ENCODE measurements at places on chromosomes 3 and 15.

GRCh38 chr15:25682340-25682739 lies 180.8 kb downstream of the ATP10A start:
- DNase-seq = no peak

GRCh38 chr3:60854791-60855190 lies 396.5 kb downstream of the FHIT start:
- DNase-seq = no peak

DNA sequence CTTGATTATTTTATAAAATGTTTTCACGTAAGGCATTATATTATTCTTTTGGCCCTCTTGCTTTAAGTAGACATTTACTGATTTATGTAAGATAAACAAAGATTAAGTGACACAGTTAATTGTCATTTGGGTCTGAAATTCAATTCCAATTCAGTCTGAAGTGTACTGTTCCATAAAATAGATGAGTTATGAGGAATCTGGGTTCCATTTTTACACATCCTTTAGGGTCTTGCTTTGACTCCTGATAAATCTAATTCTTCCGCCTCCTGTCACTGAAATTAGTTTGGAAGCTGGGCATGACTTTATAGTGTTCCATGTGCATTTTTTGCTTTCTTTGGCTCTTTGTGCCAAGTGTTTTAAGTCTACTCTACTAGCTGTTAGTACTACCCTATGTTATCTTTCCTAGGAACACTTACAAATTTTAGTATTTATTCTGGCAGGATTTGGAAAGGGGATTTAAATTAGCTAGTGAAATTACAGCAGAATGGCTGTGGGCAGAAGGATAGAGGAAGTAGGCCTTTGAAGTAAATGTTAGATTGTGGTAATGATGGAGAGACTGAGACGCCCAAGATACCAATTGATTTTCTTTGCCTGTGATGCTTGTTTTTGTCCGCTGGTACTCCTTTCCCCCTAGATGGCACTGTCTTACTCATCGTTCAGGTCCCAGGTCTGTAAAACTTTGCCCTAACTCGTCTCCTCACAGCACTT lies 14.3 kb downstream of the ARL8B start:
- peak; percentile 15 for DNase-seq

DNA sequence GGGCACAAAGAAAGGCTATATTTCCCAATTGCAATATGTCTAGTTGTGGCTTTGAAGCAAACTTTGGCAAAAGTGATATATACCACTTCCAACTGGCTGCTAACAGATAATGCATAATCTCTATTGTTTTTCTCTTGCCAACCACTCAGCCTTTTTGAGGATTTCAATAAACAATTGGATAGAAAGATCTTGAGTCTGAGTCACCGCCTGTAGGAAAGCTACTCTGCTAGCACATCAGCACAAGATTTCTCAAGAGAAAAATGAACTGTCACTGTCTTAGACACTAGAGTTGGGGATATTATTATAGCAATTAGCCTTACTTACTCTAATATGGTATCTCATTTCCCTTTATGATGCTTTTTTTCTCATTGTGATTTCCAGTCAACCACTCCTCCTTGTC lies 119.7 kb downstream of the SST start:
- no peak for DNase-seq

DNA sequence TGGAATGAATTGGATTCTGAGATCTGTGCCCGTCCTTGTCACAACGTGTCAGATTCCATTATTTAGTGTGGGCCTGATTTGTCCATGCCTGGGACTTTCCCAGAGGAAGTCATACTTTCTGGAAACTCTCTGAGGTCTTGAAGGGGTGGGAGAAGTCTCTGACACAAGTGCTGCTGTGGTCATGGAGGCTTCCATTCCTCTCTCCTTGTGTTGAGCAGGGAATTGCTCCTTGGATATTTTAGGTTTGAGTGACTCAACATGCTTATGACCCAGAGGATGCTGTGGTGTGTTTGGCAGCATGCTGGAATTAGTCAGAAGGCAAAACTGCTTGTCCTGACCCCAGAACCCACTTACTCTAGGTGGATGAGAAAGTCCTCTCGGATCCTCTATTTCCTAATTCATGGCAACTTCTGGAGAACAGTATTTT lies 132.1 kb downstream of the LPP start:
- DNase-seq = no peak

- DNase-seq = no peak
Observed at GRCh38 chr15:60627298-60627943, 148.5 kb upstream of the ICE2 start.

- DNase-seq = no peak
Observed at GRCh38 chr3:64408770-64409169, 183.5 kb upstream of the PRICKLE2 start.

DNA sequence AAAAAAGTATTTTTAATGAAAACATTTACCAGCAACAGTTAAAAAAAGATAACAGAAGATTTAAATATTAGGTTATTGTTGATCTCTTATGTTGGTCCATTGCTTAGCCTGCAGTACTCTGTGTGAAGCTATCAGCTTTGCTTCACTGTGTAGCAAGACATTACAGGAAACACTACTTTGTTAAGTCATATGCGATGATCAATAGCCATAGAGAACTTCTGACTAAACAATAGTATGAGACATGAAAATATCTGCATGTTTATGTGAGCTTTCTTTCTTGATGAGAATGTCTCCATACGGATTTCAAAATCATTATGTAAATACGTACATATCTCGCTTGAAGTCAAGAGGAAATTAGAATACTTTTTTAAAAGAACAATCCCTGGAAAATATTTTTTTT lies 27.0 kb upstream of the CAPN3 start:
- DNase-seq = no peak

- DNase-seq = no peak
Observed at GRCh38 chr15:31516874-31517273, 190.2 kb downstream of the KLF13 start.

DNA sequence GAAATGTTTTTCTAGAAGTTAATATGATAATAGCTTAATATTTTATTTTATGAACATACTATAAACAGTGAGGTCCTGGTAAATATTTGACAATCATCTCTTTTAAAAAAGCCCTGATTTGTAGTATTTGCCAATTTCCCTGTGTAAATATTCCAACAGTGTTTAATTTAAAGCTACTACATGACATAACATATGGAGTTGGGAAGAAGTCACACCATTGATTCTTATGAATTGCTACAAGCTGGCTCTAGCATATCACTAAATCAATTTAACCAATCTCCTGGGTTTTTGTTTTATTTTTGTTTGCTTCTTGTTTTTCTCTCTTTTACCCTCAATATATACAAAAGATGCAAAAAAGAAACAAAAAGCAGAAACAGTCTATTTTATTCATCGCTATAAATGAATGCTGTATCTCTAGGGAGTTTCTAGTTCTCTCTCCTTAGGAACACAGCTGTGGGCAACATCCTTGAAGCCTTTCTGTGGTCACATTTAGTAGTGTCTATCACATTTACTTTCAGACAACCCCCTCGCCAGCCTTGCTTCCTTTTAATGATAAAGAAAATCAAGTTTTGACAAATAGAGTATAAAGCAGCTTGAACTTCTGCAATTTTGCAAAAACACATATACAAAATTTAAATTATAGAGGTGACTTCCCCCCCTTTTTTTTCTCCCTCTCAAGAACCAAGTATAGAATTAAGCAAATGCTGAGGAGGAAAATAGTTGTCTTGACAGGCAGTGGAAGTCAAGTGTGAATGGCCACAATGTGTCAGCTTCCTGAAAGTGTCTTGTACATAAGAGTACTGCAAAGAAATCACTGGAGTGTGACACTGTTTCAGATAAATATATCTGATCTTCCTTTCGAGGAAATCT lies 21.4 kb downstream of the CCR1 start:
- DNase-seq = no peak

- no peak for DNase-seq
Observed at GRCh38 chr3:170642882-170643601, 57.2 kb upstream of the SLC7A14 start.

GRCh38 chr15:84800365-84800806 lies 16.8 kb upstream of the ALPK3 start:
- no peak for DNase-seq

GRCh38 chr15:39890621-39891020 lies 29.4 kb downstream of the GPR176 start:
- DNase-seq = no peak

DNA sequence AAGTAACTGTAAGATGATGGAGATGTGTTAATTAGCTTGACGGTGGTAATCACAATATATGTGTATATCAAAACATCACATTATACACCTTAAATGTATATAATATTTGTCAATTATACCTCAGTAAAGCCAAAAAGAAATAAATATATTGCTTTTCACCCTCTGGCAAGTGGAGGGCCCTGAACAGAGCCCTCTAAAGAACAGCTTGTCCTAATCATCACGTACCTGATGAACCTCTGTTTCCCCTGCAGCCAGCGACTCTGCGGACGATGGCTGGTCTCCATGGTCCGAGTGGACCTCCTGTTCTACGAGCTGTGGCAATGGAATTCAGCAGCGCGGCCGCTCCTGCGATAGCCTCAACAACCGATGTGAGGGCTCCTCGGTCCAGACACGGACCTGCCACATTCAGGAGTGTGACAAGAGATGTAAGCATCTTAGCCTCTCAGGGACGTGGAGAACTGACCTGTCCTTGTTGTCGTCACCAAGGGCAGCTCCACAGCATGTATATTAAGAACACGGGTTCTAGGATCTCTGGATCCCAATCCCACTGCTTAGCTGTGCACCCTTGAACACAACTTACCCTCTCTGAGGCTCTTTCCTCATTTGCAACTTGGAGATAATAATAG lies 6.3 kb downstream of the THBS1 start:
- no peak for DNase-seq

GRCh38 chr3:8481380-8481779 lies 20.2 kb upstream of the LMCD1 start:
- DNase-seq = no peak

DNA sequence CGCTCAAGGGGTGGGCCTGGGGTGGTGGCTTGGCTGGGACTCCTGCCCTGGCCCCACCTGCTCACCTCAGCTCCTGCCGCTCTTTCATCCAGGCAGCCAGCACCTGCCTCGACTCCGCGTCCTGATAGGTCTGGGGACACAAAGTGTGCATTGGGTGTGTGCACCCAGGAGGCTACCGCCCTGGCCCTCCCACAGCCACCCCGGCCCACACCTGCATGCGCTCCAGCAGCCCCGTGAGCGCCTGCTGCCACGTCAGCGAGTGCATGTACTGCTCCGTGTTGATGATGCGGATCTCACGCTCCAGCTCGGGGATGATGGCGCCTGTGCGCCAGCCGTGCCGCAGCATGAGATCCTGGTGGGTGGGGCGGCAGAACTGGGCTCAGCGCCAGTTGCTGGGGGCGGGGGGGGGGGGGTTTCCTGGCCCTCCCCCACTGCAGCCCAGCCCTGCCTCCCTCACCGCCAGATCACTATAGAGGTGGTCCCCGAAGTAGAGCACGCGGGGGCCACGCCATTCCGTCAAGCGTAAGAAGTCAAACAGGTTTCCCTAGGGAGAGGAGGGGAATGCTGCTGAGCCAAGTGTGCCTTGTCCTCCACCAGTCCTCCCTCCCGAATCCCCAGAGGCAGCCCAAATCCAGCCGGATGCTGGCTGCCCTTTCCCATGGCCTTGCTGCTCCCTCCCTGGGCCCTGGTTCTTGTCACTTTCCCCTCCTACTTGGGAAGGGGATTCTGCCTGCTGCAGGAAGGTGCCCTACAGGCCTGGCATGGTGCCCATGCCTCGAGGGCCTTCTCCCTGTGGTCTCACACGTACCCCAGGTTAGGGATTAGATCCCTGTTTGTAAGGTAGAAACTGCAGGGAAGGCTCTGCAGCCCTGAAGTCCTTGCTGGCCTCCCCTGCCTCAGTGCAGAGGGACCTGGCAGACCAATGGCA lies 8.6 kb downstream of the NT5DC2 start:
- DNase-seq = no peak

DNA sequence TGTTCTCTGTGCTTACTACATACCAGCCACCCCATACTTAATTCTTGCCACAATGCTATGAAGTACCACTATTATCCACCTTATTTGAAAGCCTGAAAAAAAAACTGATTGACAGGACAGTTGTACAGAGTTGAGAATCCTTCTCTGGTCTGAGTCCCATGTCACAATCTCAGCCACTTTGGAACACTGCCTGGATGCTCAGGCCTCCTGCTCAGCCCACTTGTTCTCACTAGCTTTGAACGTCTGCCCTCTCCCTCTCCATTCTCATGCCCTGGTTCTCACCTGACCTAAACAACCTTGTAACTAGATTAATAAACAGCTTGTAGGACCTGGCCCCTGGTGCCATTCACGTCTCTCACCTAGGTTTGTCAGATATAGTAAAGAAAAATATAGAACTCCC lies 53.9 kb downstream of the TRIM69 start:
- DNase-seq = no peak

DNA sequence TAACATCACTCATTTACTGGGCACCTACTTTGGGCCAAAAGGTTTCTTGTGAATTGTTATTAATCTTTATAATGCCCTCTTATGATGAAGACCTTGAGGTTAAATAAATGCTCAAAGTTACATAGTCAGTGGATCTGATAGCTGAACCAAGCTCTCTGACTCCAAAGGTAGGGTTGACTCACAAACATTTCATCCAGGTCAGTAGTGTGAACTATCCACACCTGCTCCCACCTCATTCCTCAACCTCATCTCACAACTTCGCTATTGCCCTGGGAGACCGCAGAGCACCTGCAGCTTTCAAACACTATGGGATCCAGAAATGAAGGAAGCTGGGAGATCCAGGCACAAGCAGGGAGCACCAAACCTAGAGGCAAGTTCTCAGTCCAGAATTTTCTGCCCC lies 93.8 kb upstream of the FGF12 start:
- no peak for DNase-seq

GRCh38 chr15:74432968-74433591 lies 678 bp downstream of the SEMA7A start:
- no peak for DNase-seq

DNA sequence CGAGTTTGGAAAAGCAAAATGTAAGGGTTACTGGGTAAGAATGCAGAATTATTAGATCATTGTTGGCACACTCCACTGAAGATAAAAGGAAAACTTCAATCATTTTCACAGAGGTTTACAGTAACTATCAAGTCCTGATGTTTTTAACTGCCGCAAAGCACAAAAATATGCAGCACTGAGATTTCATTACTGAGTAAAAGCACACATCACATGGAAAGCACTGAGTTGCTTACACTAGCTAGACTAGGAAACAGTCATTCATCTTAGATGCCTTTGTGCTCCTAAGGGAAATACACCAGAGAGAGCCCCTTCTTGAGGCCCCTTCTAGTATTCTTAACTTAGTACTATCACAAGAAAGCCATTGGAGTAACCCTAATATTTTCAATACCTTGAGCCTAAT lies 11.8 kb upstream of the P2RY1 start:
- no peak for DNase-seq

DNA sequence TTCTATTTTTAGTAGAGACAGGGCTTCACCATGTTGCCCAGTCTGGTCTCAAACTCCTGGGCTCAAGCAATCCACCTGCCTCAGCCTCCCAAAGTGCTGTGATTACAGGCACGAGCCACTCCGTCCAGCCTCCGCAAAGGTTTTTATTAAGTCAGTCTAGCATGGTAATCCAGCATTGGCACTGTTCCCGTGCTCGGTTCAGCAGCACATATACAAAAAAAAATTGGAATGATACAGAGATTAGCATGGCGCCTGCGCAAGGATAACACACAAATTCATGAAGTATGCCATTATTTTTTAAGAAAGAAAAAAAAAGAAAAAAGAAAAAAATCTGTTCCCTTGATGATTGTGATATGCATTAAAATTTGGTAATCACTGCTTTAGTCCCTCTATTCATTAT lies 8.5 kb downstream of the CKMT1A start:
- DNase-seq = no peak

GRCh38 chr3:179961071-179961702 lies 75.5 kb downstream of the PEX5L start:
- no peak for DNase-seq

GRCh38 chr3:81580355-81580754 lies 181.1 kb downstream of the GBE1 start:
- DNase-seq = no peak

GRCh38 chr15:55527150-55527549 lies 19.1 kb upstream of the DNAAF4 start:
- DNase-seq = no peak
